ENCODE measurements at places on chromosomes 6 and 20.

GRCh38 chr20:44516491-44516890, 5.4 kb downstream of the SERINC3 start:
- no peak for DNase-seq

GRCh38 chr20:50591233-50591852, 81.2 kb downstream of the PTPN1 start:
- no peak for DNase-seq

DNA sequence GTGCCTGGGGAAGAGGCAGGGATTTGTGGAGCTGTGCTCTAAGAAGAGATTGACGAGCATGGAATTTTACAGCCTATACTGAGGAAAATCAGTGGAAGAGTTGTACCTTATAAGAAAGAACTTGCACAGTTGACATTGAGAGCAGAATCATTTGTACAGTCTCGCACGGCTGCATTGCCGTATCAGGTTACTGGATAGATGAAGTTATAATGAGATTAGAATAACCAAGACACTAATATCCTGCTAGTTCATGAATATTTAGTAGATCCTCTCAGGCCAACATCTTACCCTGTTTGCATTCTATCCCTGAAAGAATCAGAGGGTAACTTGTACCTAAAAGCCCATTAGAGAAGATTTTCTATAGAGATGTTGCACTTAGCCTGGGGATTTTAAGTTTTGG, 447.1 kb downstream of the PREX1 start:
- DNase-seq = no peak

DNA sequence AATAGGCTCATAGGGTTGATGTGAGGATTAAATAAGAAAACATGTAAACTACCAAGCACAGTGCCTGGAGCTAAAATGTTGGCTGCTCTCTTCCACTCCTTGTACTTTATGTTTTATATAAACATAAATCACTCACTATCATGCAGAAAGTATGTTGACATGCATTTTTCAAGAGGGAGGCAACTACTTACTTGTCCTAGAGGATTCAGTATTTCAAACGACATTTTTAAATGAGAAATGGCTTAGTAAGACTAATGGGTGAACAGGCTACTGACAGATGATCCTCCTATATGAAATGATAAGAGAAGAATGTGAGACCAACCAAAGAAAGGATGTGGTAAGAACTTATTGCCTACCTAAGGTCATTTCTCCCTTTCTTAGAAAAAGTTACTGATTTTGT, 21.0 kb downstream of the LATS1 start:
- no peak for DNase-seq

- no peak for DNase-seq
Measured at GRCh38 chr6:14804001-14804784, 441.7 kb upstream of the JARID2 start.

DNA sequence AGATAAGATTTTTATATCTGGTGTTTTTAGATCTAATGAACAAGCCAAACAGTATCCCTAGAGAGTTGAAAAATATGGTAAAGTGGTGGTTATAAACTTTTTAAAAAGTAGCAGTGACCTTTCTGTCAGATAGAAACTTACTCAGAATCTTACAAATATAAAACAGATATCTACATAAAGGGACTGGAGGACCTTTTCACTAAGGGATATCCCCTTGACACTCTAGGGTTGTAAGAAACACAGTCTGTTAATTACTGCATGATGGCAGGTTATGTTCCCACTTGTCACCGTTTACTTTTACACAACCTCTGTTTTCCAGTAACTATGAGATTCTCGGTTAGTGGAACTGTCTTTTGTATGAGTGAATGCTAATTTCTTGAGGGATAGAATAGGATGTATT, 11.5 kb downstream of the CFAP206 start:
- no peak for DNase-seq

- DNase-seq = no peak
Measured at GRCh38 chr20:53582574-53583351, 10.9 kb downstream of the ZNF217 start.

GRCh38 chr20:33345342-33345741, 56.0 kb downstream of the CDK5RAP1 start:
- no peak for DNase-seq

DNA sequence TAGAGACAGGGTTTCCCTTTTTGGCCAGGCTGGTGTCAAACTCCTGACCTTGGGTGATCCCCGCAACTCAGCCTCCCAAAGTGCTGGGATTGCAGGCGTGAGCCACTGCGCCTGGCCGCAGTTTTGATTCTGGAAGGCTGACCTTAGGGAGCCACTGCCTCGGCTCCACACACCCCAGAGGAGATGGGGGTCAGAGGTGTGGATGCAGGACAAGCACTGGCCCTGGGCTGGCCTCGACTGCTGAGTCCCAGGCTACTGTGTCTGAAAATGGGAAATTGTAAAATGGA, 1.5 kb downstream of the ZBP1 start:
- DNase-seq = no peak

GRCh38 chr6:117264369-117264691, 1.0 kb upstream of the VGLL2 start:
- no peak for DNase-seq

- no peak for DNase-seq
Measured at GRCh38 chr6:18166312-18167036, 11.3 kb downstream of the KDM1B start.

GRCh38 chr6:21914121-21914973, 320.8 kb downstream of the SOX4 start:
- no peak for DNase-seq

- no peak for DNase-seq
Measured at GRCh38 chr20:46483879-46484278, 29.5 kb downstream of the ZNF334 start.

DNA sequence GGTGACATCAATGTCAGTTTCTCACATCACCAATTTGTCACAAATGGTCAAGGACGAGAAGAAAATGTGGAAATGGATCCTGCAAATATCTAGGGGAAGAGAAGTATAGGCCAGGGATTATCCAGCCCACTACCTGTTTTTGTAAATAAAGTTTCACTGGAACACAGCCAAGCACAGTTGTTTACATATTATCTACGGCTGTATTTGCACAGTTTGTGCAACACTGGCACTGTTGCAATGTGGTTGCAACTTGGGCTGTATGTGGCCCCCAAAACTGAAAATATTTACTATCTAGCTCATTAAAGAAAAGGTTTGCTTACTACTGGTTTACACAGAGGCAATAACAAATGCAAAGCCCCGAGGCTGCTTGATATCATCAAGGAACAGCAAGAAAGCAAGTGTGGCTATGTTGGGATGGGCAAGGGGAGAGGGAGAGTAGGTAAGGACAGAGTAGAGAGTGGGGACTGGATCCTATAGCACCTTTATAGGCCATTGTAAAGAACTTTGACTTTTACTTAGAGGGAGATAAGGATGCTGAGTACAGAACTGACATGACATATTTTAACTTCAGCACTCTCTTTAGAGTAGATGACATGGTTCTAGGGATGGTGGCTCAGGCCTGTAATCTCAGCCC, 11.8 kb upstream of the STXBP5 start:
- no peak for DNase-seq

DNA sequence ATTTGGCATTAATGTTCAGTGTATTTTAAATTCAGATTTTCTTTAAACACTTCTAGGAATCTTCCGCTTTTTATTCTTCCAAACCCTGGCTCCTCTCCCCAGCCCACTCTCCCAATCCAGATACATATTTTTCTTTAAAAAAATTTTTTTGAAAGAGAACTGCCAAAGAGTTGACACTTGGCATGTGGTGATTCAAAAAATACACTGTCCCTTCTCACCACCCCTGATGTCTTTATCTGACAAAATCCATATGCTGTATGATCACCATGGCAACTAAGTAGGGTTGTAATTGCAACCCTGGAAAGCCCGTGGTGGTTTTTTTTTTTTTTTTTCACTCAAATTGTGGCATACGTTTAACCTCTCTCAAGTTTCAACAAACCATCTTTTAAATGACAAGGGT, 355.8 kb upstream of the SASH1 start:
- DNase-seq = no peak

- DNase-seq = peak; percentile 5
Measured at GRCh38 chr6:5162355-5162754, 77.2 kb downstream of the PPP1R3G start.
